ENCODE measurements at places on chromosomes 12 and 14.
A peak's percentile ranks its signal among the peaks of the same experiment; 100 is the strongest.

DNA sequence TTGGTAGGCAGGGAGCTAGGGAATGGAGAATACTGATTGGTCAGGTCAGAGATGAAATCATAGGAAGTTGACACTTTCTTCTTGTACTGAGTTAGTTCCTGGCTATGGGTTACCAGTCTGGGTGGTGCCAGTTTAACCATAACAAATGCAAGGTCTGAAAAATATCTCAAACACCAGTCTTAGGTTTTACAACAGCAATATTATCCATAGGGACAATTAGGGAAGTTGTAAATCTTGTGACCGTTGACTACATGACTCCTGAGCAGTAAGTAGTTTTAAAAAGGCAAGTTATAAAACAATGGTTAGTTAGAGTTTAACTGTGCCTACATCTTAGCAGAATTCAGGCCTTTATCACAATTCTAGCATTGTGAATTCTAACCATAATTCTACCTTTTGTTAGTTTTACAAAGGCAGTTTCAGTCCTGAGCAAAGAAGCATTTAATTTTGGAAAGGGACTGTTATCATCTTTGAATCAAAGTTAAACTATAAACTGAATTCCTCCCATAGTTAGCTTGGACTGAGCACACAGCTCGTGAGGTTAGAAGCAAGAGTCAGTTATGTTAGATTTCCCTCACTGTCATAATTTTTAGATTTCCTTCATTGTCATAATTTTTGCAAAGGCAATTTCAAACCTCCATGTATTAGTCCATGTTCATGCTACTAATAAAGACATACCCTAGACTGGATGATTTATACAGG is 19.7 kb upstream of the MON2 start:
- H3K27me3 ChIP-seq, result no peaks in the 10 kb centered on the region
- H3K36me3 ChIP-seq, result no peaks in the 10 kb centered on the region
- DNase-seq, result no peak
- H3K4me3 ChIP-seq, result no peak overlapping the region
- no peaks in the 10 kb centered on the region for H3K4me1 ChIP-seq
- H3K27ac ChIP-seq, result no peak overlapping the region

GRCh38 chr12:118060301-118061010 is 523 bp downstream of the WSB2 start:
- DNase-seq, result peak; percentile 90
- peak overlapping the region; percentile 93 for H3K27ac ChIP-seq
- H3K27me3 ChIP-seq, result no peaks in the 10 kb centered on the region
- H3K36me3 ChIP-seq, result no peaks in the 10 kb centered on the region

DNA sequence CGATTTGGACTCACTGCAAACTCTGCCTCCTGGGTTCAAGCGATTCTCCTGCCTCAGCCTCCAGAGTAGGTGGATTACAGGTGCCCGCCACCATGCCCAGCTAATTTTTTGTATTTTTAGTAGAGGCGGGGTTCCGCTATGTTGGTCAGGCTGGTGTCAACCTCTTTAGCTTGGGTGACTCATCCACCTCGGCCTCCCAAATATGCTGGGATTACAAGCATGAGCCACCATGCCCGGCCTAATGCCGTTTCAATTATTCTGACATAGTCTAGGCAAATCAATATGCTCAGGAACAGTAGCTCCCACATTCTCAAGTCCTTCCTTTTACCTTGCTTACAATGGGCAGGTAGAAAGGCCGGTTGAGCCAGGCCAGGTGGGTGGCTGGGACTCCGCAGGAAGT is 82.0 kb upstream of the EEA1 start:
- no peaks in the 10 kb centered on the region for H3K4me1 ChIP-seq
- H3K36me3 ChIP-seq, result no peaks in the 10 kb centered on the region
- H3K4me3 ChIP-seq, result no peak overlapping the region
- H3K27ac ChIP-seq, result no peak overlapping the region
- DNase-seq, result no peak

DNA sequence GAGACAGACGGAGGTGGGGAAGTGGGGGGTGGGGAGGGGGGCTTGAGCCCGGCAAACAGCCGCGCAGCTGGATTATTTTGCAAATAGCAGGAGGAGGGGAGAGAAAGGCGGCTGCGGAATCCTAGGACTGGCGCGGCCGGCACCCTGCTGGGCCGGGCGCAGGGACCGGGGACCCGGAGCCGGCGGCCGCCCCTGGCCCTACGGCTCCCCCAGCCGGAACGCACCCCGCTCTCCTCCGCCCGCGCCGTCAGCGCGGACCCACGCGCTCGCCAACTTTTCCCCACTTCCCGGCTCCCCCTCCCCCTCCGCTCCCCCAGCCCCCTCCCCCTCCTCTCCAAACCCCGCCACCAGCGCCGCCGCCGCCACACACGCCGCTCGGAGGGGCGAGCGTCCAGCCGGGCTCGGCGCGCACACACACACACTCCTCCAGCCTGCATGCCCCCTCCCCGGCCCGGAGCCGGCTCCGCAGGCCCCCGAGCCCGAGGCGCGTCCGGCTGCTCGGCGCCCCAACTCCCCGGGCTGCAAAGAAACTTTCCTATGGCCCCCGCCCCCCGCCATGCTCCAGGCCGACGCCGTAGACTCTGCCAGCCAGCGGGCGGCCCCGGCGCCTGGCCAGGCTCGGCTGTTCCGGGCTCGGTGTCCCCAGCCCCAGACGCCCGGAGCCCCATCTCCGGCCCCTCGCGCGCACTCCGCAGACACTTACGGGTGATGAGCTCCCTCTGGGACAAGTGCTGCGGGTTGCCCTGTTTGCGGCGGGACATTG is 1.4 kb downstream of the BCL11B start:
- H3K4me1 ChIP-seq, result peaks cover 7% of the 10 kb centered on the region
- no peak overlapping the region for H3K27ac ChIP-seq
- H3K4me3 ChIP-seq, result peak overlapping the region; percentile 36
- H3K27me3 ChIP-seq, result peaks cover 100% of the 10 kb centered on the region

GRCh38 chr12:27383429-27384260 is 51.0 kb downstream of the BMAL2 start:
- no peaks in the 10 kb centered on the region for H3K36me3 ChIP-seq
- no peak overlapping the region for H3K4me3 ChIP-seq
- H3K4me1 ChIP-seq, result no peaks in the 10 kb centered on the region
- no peaks in the 10 kb centered on the region for H3K27me3 ChIP-seq
- peak; percentile 15 for DNase-seq

DNA sequence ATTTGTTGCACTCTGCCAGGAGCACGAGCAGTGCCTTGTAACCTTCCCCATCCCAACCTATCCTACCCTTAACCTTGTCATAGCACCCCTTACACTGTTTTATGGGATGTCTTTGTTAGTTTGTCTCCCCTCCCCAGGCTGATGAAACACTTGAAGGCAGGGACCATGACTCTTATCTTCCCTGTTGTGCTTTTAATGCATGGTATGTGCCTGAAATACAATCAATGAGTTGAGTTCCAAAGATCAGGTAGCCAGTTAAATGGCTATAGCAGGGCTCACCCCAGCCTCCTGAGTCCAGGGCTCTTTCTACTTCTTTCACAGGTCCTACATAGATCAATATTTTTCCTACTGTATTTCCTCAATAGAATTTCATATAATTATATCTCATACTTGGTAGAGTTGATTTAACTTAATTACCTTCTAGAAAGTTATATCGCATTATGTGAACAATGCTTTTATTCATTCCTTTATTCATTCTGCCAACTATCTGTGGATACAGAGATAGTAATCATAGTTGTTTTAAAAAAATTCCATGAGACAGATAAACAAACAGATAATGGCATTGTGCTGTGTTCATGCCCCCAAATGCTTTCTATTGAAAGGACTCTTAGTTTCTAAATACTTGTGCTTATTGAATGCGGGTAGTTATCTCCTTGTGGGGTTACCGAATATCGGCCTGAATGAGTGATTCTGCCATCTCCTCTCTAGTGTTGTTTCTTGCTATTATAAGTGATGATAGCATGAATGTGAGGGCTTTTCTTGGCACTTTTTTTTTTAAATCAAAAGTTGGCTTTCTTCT is 347.4 kb downstream of the NPAS3 start:
- no peaks in the 10 kb centered on the region for H3K27me3 ChIP-seq
- no peaks in the 10 kb centered on the region for H3K36me3 ChIP-seq
- H3K27ac ChIP-seq, result no peak overlapping the region
- DNase-seq, result no peak
- H3K4me3 ChIP-seq, result no peak overlapping the region

DNA sequence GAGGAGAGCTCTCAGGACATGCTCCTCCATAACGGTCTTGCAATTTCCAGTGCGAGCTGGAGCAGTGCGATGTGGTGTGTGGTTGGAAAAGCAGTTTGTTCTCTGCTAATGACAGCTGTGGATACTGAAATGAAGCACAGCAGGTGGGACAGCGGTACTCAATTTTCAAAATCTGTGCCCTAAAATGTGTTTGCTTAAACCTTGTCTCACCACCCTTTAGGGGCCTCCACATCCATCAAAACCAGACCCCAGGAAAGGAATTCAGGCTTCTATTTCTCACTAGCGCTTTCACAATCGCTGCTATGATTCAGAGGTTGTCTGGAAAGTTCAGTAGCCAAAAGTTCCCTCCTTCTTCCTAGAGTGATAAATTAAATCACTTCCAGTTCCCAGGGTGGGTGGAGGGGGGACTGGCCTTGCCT is 440.8 kb downstream of the EGLN3 start:
- no peaks in the 10 kb centered on the region for H3K4me1 ChIP-seq
- no peak overlapping the region for H3K27ac ChIP-seq
- H3K36me3 ChIP-seq, result no peaks in the 10 kb centered on the region
- H3K27me3 ChIP-seq, result no peaks in the 10 kb centered on the region
- H3K4me3 ChIP-seq, result no peak overlapping the region

GRCh38 chr12:25365340-25365730 is 114.6 kb upstream of the KRAS start:
- no peak overlapping the region for H3K4me3 ChIP-seq
- H3K27me3 ChIP-seq, result no peaks in the 10 kb centered on the region
- H3K27ac ChIP-seq, result no peak overlapping the region

GRCh38 chr14:53401646-53402045 is 248.5 kb upstream of the DDHD1 start:
- no peaks in the 10 kb centered on the region for H3K27me3 ChIP-seq
- H3K27ac ChIP-seq, result no peak overlapping the region
- H3K4me3 ChIP-seq, result no peak overlapping the region

DNA sequence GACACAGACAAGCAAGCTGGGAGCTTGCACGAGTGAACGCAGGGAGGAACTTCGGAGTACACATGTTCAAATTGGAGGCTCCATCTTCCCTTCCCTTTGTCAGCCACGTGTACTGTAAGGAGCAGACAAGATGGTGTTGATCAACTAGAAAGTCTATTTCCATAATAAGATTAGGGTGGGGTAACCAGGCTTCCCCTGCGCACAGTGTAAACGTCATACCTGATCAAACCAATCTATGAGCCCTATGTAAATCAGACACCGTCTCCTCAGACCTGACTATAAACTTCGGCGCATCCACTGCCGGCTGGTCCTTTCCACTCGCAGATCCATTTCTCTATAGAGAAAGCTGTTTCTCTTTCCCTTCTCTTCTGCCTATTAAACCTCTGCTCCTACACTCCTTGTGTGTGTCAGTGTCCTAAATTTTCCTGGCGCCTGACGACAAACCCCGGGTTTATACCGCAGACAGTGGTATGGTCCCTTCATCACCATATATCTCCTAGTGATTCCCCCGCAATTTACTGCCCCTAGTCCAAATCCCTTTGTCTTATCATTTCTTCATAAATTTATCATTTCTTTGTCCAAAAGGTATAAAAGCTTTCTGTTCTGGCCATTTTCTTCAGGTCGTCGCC is 7.5 kb upstream of the ETFBKMT start:
- peaks cover 5% of the 10 kb centered on the region for H3K27me3 ChIP-seq
- H3K36me3 ChIP-seq, result no peaks in the 10 kb centered on the region
- H3K4me3 ChIP-seq, result no peak overlapping the region
- no peak for DNase-seq
- H3K4me1 ChIP-seq, result no peaks in the 10 kb centered on the region

DNA sequence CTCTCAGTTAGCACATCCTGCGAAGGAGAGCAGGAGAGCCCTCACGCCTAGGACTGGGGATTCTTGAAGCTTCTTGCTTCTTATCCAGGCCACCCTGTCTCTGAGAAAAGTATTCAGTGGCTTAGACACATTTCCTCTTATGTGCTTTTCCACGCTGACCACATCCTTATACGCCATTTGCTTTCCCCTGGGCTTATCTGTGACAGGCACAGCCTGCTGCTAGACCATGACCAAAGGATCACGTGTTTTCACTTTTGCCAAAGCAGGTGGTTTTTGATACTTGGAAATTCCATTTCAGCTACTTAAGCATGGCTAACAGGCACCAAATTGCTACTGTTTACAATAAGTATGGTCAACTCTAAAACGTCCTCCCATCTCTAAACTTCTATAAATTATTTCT is 587.4 kb downstream of the AACS start:
- no peak overlapping the region for H3K4me3 ChIP-seq
- H3K4me1 ChIP-seq, result no peaks in the 10 kb centered on the region
- no peaks in the 10 kb centered on the region for H3K27me3 ChIP-seq
- no peak overlapping the region for H3K27ac ChIP-seq
- no peak for DNase-seq

DNA sequence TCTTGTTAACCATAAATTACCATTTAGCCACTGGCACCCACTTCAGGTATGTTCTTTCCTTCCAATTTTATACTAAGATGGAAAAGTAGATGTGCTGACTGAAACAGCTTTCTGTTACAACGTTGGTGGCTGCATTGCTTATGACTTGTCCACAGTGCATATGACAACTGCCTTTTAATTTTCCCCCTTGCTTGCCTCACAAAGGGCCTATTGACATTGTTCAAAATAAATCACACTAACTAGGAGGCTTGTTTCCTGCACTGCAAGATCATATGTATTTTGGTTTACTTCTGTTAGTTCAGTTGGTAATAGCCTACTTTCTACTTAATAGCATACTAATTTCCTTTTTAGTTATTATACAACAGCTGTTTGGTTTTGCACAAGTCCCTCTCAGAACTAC is 55.4 kb downstream of the SCAF11 start:
- no peaks in the 10 kb centered on the region for H3K27me3 ChIP-seq
- peaks cover 40% of the 10 kb centered on the region for H3K36me3 ChIP-seq
- H3K27ac ChIP-seq, result no peak overlapping the region

GRCh38 chr12:103799857-103800771 is 40.9 kb downstream of the NT5DC3 start:
- no peak overlapping the region for H3K4me3 ChIP-seq
- peak overlapping the region; percentile 44 for H3K27ac ChIP-seq
- no peak for DNase-seq

DNA sequence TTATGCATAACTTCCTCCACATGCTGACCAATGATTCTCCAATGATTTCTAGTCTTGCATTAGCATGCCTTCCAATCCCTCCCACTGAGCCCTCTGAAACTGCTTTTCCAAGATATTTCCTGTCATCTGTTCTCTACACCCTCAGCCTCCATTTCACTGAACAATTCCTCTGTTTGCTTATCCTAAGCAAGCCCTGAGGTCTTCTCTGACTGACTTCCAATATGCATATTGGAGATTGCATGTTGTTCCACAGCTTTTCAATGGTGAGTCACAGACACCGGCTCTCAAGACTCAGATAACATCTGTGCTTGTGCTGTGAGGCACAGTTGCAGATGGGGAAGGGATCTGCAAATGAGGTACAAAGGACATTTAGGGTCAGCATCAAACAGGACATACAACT is 141.0 kb downstream of the SLC16A7 start:
- no peaks in the 10 kb centered on the region for H3K4me1 ChIP-seq
- no peaks in the 10 kb centered on the region for H3K27me3 ChIP-seq
- no peaks in the 10 kb centered on the region for H3K36me3 ChIP-seq
- DNase-seq, result no peak
- no peak overlapping the region for H3K4me3 ChIP-seq

All from left lung (tissue), 14 donors.